ENCODE measurements at places on chromosomes 7 and 10.

DNA sequence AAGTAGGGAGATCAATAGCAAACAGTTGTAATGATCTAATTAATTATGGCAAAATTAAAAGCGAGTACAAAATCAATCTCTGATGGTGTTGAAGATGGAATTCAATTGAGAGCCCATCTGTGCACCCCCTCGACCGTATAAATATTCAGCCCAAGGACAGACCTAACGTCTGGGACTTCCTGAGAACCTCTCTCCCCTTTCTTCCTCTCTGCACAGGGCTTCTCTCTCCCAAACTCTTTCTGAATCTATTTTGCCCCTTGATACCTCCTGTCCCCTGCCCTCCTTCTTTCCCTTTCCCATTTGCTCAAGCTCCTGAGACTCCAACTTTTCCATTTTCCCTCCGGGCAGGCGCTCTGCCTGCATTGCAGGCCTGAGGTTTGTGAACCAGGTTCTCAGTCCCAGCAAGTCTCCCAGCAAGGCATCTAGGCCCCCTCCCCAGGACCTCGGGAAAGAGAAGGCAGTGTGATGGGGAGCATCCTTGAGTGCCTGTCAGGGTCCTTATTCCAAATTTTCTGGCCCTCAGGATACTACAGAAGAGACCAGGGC, 8.5 kb upstream of the PAX2 start:
- DNase-seq: no peak

DNA sequence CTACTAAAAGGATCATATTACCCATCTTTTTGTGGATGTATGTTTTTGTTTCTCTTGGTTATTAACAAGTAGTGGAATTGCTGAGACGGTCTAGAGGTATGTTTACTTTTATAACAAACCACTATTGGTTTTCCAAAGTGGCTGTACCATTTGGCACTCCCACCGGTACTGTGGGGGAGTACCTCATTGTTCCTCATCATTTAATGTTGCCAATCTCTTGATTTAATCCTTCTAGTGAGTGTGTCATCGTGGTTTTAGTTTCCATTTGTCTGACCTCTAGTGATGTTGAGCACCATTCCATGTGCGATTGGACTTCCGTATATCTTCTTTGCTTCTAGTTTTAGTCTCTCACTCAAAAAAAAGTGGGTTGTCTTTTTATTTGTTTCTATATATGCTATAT, 50.4 kb downstream of the RBM33 start:
- no peak for DNase-seq

DNA sequence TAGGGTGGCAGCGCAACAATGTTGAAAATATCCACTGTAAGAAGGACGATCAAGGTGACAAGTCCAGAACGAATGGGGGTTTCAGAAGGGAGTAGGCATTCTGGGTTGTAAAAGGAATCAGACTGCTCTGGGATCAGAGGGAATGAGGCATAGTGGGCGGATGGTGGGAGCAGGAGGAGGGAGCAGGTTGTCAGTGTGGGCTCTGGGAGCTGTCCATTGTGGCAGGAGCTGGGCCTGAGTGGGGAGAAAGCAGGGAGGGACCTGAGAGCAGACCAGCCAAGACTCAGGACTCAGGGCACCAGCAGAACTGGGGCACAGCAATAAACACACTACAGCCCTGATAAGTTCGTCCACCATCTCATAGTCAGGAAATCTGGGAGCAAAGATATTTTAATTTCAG, 292.6 kb upstream of the MKI67 start:
- no peak for DNase-seq

GRCh38 chr7:110762546-110763225, 328.2 kb upstream of the LRRN3 start:
- DNase-seq: no peak

GRCh38 chr10:108849688-108850087, 1073.6 kb downstream of the XPNPEP1 start:
- DNase-seq: no peak

DNA sequence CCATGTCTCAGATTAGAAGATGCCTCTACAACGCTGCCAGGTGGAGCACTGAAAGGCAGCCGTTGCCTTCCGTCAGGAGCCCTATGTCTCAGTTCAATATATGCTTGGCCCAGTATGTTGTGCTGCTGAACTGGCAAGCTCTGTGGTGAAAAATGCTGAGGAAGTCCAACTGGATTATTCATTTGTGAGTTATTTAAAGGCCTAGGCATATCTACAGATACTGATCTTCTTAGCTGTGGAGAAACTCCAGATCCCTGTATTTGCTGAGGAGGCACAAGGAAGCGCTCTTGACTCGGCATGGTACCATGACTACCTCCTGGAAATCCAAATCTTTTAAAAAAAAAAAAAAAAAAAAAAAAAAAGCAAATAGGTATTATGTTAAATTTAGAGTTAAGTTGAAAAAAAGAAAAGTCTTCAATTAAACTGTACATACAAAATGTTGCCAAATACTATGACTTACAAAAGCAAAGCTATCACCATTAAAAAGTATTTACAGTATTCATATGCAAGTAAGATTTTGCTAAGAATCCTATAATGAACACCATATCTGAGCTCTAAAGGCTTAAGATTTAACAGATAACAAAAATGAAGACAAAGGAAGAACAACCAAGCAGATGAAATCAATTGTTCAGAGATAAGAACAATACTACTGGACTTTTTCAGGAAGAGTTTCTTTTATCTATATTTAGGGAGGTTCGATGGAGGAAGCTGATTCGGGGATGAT, 152.4 kb downstream of the GALNT11 start:
- DNase-seq: no peak

DNA sequence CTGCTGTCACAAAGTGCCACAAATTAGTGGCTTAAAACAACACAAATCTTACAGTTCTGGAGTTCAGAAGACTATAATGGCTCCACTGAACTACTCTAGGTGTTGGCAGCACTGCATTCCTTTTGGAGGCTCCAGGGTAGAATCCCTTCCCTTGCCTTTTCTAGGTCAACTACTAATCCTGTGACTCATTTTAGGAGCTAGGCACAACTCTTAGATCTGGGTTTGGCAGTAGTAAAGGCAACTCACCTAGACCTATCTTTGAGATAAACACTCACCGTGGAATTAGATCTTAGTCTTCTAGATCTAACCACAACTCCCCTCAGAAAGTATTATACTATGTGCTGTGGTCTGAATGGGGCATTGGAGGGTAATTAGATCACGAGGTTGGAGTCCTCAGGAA, 60.4 kb downstream of the ANKIB1 start:
- no peak for DNase-seq

All from NCI-H1417 (cell line).